Right renal cortex interstitium (tissue), 3 donors: ENCODE measurements at places on chromosomes 16 and 17. TPM values are rescaled to one million over a fixed set of nuclear protein-coding genes. Genes with fewer than 3 reads are reported as not detected.

Gene ABCC12
- not detected for polyA plus RNA-seq

Gene ARL5C
- 0.14 TPM for polyA plus RNA-seq

Gene PFN1
- 351 TPM for polyA plus RNA-seq

Gene CCDC154
- polyA plus RNA-seq, result 1.5 TPM

Gene ZNF200
- 14.6 TPM for polyA plus RNA-seq

Gene TANGO6
- polyA plus RNA-seq, result 8.8 TPM

Gene GSDMA
- polyA plus RNA-seq, result 2.2 TPM

Gene POLG2
- polyA plus RNA-seq, result 28.3 TPM

Gene NSF
- 36.8 TPM for polyA plus RNA-seq

Gene BTBD17
- polyA plus RNA-seq, result 0.11 TPM

Gene MMP15
- 14.3 TPM for polyA plus RNA-seq

Gene SCNN1G
- polyA plus RNA-seq, result 43.7 TPM

Gene HOXB9
- polyA plus RNA-seq, result 51.5 TPM

Gene SEPTIN1
- 2.2 TPM for polyA plus RNA-seq

Gene TUBB3
- polyA plus RNA-seq, result 7.6 TPM

Gene PDIA2
- polyA plus RNA-seq, result 1.1 TPM

Gene LRRC46
- 2.4 TPM for polyA plus RNA-seq

Gene ZNF423
- 27.3 TPM for polyA plus RNA-seq

Gene DNAAF1
- 2.9 TPM for polyA plus RNA-seq

Gene KRTAP16-1
- polyA plus RNA-seq, result not detected

Gene GINS3
- 11.8 TPM for polyA plus RNA-seq

Gene TRPV2
- 3.1 TPM for polyA plus RNA-seq

Gene MT1F
- 49.5 TPM for polyA plus RNA-seq

Gene SCARF1
- polyA plus RNA-seq, result 5.5 TPM

Gene TMC5
- 0.55 TPM for polyA plus RNA-seq

Gene PYY
- 0.28 TPM for polyA plus RNA-seq

Gene ACSM3
- polyA plus RNA-seq, result 115 TPM

Gene MYOCD
- polyA plus RNA-seq, result 3.8 TPM

Gene SP2
- polyA plus RNA-seq, result 20.7 TPM

Gene IKZF3
- polyA plus RNA-seq, result 0.27 TPM

Gene SYT17
- 9.3 TPM for polyA plus RNA-seq

Gene SEBOX
- not detected for polyA plus RNA-seq

Gene VTN
- 8.5 TPM for polyA plus RNA-seq

Gene VWA3A
- polyA plus RNA-seq, result 1.6 TPM

Gene ARHGAP44
- polyA plus RNA-seq, result 7.8 TPM

Gene PPP1R1B
- polyA plus RNA-seq, result 14.1 TPM

Gene CAPNS2
- polyA plus RNA-seq, result not detected

Gene ENPP7
- polyA plus RNA-seq, result 2.4 TPM

Gene WNT9B
- 9.1 TPM for polyA plus RNA-seq

Gene UTP18
- polyA plus RNA-seq, result 60.7 TPM

Gene KRT12
- not detected for polyA plus RNA-seq

Gene DNAAF8
- 1.2 TPM for polyA plus RNA-seq

Gene MAPT
- polyA plus RNA-seq, result 7.7 TPM

Gene CLDN9
- 2.5 TPM for polyA plus RNA-seq

Gene DHRS7C
- not detected for polyA plus RNA-seq
